ENCODE measurements at places on chromosomes 2 and 18.

DNA sequence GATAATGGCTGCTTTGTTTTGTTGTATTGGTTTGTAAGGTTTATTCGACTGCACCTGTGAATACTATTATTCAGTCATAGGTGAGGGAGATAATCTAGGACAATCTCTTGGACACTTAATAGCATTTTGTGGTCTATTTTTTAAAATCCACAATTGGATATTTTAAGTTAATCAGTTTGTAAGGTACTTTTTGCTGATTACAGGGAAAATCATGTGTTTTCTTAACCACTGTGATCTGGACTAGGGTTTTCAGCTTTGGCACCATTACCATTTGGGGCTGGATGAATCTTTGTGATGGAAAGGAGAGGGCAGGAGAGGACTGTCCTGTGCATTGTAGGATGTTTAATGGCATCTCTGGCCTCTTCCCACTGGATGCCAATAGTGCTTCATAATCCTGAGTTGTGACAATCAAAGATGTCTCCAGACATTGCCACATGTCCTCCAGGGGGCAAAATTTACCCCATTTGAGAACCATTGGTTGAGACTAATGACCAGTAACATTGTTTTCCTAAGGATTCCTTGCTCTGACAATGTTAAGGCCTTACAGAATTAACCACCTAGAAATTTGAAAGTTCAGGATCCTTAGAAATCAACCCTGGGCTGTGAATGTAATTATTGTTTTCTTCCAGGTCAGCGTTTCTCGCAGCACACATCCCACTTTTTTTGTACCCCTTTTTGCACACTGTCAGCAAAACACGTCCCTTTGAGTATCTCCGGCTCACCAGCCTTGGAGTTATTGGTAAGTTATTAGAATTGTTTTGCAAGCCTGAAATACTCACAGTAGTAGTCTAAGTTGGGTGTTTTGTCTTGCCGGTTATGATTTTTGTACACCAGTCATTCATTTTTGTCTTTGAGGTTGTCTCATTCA lies 15.6 kb downstream of the CNOT9 start:
- DNase-seq: no peak

GRCh38 chr2:177830881-177831386 lies 241.6 kb downstream of the PDE11A start:
- no peak for DNase-seq

GRCh38 chr18:27712066-27712465 lies 464.9 kb downstream of the CDH2 start:
- no peak for DNase-seq

- no peak for DNase-seq
Observed at GRCh38 chr2:52079602-52080001, 1047.7 kb upstream of the NRXN1 start.

DNA sequence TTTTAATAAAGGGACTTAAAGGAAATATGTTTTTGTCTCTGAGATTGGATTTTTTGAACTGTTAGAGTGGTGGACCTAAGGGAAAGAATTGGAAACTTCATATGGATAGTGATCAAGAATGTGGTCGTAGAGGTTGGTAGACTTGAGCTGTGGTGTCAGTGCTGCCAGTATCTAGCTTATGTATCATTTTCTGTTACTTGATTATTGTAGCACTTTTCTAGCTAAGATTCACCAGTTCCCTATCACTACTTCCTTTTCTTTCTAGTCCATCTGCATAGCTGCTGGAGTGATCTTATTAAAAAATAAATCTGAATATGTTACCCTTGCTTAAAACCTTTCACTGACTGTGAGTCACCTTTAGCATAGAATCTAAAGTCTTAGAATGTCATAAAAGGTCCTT lies 6.0 kb downstream of the ACVR2A start:
- DNase-seq: no peak

- DNase-seq: no peak
Observed at GRCh38 chr2:212539072-212539880, 674 bp upstream of the ERBB4 start.

- no peak for DNase-seq
Observed at GRCh38 chr2:166560022-166560421, 66.0 kb upstream of the SCN7A start.

- DNase-seq: no peak
Observed at GRCh38 chr18:10247021-10247741, 207.3 kb upstream of the APCDD1 start.

- no peak for DNase-seq
Observed at GRCh38 chr2:70024284-70024683, 62.9 kb upstream of the ASPRV1 start.

DNA sequence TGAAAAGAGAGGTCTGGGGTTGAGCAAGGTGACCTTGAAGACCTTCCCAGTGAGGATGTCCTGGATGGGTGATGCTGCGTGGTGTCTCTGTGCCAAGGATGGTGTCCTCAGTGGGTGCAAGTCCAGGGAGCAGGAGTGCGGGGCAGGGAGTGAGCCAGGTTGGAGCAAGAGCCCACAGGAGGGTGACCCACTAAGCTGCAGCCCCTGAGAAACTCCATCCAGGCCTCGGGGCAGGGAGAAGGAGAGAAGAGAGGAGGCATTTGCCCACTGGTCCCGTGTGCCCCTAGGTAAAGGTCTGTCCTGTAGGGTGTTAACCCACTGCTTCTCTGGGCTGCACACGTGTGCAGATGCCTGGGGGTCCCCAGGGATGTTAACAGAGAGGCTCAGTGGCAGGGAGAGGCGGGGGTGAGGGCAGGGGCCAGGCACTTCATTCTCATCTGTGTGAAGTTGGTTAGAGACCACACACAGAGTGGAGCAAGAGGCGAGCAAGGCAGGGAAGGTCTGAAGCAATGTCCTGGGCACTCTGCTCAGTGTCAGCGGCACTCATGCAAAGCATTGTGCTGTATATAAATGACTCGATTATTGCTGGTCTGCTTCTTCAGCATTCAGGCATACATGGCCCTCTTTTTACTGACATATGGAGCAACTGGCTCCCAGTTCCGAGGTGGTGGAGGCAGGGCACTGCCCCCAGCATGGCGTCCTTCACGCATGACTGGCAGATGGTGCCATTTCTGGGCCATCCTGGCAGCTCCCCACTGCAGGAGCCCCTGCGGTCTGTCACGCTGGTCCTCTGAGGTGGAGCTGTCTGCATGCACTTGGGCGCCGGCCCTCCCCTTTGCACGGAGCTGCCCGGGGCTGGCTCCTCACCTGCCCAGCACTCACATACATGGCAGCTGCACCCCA lies 117.2 kb upstream of the HS6ST1 start:
- DNase-seq: no peak

- DNase-seq: no peak
Observed at GRCh38 chr18:4511166-4511565, 56.1 kb upstream of the DLGAP1 start.

DNA sequence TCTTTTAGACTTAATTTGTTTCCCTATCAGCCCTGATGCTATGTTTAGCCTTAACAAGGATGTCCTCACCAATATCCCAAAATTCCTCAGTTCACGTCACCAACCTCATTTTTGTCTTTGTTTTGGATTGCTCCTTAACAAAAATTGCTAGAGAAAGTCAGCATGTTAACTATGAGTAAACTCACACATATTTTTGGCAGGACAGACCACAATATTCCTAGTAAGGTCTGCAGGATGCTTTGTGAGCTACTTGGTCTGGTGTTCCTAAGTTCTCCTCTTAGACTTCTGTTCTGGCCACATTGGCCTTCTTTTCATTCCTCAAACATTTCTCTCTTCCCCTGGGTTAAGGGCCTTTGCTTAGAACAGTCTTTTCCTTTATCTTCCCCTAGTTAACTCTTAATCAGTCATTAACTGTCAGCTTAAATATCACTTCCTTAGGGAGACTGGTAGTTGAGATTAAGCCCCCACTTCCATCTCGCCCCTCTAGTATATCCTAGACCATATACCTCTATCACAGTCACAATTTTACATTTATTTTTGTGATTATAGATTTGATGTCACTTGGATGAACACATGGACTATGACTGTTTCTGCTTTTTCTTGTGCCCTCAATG lies 116.2 kb downstream of the ADCYAP1 start:
- DNase-seq: no peak

DNA sequence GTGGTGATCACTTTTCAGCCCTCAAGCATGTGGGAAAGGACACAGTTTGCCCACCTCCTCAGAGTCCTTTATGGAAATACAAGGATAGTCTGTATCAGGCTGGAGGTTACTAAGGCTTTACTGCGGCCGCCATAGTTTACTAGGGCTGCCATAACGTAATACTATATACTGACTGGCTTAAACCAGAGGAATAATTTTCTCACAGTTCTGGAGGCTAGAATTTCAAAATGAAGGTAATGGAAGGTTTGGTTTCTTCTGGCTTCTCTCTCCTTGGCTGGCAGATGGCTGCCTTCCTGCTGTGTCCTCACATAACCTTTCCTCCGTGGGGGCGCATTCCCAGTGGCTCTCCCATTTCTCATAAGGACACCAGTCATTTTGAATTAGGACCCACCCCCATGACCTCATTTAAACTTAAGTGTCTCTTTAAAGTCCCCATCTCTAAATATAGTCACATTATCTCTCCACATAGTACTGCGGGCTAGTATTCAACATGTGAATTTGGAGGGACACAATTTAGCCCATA lies 12.5 kb upstream of the ATIC start:
- no peak for DNase-seq

DNA sequence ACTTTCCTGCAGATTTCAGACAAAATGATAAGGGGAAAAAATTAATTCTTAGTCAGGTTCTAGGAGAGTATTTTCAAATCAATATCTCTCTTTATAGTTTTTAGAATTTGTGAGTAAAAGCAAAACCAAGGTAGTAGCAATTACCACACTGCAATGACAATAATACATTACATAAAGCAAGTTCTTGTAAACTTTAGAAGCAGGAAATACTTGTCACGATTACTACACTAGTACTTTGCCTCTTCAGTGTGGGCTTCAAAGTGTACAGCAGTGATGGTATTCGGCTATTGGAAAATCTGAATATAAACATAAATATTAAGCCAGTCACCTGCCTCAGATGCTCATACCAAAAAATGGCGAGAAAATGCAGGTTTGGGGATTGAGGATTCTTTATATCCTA lies 81.0 kb downstream of the ALPK2 start:
- no peak for DNase-seq

DNA sequence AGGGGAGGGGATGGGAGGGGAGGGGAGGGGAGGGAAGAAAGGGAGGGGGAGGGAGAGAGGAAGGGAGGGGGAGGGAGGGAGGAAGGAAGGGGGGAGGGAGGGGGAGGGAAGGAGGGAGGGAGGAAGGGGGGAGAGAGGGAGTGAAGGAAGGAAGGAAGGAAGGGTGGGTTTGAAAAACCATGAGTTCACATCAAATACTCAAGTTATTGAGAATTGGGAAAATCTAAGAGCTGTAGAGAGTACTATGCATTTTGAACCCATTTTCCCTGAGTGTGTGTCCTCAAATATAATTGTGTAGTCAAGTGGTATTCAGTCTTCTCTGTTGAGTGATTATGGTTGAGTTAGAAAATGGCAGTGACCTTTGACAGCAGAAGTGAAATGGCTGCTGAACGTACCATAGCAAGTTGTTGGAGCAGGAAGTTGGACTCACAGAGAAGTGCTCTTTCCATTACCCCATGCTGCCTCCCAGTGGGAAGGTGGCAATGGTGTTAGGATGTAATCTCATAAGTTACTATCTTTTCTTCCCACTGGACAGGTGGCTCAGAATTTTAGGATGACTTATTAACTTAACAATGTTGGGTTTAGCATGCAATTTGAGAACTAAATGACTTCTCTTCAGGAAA lies 214.6 kb downstream of the SETBP1 start:
- no peak for DNase-seq

- no peak for DNase-seq
Observed at GRCh38 chr18:48290162-48290926, 118.8 kb downstream of the ZBTB7C start.

DNA sequence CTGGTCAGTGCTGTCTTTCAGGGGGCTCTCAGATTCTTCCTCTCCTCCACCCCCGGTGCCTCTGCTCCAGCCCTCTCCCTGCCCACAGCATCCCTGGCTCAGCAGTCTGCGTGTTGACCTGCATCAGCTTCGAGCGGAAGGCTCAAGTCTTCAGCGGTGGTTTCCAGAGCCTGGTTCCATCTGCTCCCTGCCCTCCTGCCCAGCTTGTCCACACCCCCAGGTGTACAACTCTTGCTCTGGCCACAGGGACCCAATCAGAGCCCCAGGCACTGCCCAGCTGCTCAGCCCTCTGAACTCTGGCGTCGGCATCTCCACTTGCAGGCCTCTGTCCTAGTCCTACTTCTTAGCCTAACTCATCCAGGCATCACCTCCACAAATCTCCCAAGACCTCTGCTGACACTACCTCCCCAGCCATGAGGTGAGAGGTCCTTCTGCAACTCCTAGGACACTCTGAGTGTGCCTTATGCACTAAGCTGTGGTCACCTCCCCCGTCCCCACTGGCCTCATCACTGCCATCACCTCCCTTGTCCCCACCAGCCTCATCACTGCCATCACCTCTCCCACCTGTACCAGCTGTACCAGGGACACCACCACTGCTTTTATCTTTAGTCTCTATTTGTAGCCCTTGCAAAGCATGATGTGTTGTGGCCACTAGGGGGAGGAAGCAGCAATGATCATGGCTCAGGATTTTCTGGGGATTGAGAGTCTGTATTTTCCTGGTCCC lies 60.9 kb downstream of the EDAR start:
- DNase-seq: peak; percentile 32

GRCh38 chr2:53969968-53970723 lies 647 bp downstream of the PSME4 start:
- no peak for DNase-seq

DNA sequence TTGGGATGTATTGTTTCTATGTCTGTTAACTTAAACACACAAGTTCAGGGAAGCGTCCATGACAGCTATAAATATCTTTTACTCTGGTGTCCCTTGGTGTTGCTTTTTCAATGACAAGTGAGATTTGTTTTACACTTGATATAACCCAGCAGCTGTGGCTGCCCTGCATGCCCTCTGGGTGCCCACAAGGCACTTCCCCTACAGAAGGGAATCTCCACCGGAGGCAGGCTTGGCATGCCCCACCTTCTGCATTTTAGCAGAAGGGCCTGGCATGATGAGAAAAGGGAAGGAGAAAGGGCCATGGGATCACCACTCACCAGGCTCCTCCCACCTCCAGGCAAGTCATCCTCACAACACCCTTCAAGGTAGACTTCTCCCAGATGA lies 68.7 kb downstream of the TMEM247 start:
- no peak for DNase-seq

GRCh38 chr18:77772177-77772576 lies 522.5 kb downstream of the GALR1 start:
- no peak for DNase-seq

- DNase-seq: no peak
Observed at GRCh38 chr2:156511122-156511521, 74.9 kb downstream of the GPD2 start.

DNA sequence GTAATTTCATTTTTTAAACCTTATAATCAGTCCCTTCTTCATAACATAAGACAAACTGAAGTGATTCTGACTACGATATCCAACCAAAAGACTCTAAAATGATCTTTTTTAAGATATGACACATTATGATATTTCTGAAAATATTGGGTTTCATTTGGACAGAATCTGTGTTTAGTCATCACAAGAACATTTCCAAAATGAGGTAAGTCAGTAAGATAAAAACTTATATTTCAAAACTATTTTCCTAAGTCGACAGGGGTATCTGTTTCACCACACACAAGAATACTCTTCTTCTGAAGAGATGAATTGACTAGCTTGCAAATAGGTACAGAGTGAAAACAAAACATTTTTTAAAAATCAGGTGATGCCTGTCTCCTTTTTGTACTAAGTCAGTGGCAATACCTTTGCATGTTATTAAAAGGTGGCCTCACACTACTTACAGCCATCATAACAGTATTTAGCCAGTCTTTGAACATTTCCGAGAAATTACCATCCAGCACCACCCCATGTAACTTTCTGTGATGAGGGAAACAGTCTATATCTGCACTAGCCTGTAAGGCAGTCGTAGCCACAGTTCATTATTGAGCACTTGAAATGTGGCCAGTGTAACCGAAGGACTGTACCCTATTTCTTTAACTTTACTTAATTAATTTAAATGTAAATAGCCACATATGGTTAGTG lies 13.5 kb downstream of the STK39 start:
- DNase-seq: no peak

All from T-cell (primary cell).